Fibroblast of the aortic adventitia (primary cell): ENCODE measurements at places on chromosomes 1 and 21.

- DNase-seq: peak; percentile 42
Observed at GRCh38 chr1:31760471-31761470, 3.4 kb downstream of the ADGRB2 start.

- peak; percentile 50 for DNase-seq
Observed at GRCh38 chr1:43405219-43405875, 15.6 kb downstream of the SZT2 start.

- no peak for DNase-seq
Observed at GRCh38 chr1:48767975-48768510, 8.6 kb downstream of the BEND5 start.

GRCh38 chr1:60133000-60133673 lies 59.6 kb upstream of the C1orf87 start:
- DNase-seq: peak; percentile 94

DNA sequence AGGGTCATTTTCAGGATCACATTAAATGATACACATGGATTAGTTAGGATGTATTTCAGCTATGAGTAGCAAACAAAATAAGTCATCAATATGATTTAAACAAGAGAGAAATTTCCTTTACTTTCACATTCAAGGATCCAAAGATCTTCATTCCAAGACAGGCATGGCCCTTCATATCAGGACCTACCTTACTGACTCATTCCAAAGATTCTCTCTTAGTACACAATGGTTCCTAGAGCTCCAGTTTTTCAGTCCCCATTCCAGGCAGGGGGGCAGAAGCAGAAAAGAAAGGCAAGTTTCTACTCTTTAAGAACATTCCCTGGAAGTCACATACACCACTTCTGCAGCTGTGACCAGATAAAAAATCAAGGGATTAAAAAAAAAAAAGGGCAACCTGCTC lies 23.7 kb downstream of the RGS2 start:
- DNase-seq: peak; percentile 6

DNA sequence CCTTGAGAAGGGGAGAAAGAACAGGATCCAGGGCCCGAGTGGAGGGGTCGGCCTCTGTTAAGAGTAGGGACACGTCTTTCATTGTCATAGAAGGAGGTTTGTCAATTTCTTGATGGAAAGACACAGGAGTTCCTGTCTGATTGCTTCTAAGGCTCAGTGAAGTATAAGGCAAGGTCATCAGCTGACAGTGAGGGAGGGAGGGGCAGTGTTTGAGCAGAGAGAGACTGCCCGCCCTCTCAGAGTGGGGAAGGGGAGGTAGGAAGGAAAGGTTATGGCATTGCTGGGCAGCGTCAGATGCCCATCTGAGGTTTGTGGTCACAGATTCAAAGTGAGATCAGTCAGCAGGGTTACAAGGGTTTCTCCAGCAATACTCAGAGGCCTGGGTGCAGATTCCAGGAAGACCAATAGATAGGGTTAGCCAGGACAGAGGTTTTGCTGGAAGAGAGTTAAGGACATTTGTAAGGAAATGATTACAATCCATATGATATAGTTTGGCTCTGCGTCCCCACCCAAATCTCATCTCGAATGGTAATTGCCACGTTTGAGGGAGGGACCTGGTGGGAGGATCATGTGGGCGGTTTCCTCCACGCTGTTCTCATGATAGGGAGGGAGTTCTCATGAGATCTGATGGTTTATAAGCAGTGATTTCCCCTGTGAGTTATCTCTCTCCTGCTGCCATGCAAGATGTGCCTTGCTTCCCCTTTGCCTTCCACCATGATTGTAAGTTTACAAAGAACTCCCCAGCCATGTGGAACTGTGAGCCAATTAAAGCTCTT lies 127.2 kb upstream of the GJB5 start:
- no peak for DNase-seq

DNA sequence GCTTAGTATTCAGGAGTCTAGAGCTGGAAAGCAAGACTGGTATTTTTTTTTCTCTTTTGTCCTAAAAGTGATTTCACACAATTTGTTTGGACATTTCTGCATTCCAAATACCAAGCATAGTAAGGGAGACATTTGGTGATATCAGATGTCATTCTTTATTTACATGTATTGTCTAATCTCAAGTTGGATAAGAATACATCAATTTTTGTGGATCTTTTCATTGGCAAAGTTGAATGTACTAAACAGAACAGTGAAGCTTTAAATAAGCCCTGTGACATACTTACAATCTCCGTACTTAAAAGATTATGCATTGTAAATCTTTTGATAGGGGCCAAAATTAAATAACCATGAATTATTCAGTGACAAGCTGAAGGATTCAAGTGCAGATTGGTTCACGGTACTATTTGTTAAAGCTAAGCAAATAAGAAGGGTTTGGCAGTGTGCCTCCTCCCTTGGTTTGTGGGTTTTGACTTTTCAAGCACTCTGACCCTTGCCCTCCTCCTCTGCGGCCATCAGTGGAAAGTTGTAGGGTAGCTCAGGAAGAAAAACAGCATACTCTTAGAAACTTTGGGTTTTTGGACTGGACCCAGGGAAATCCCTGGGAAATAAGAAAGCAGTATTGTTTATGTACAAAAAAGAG lies 663.7 kb downstream of the ADGRL2 start:
- peak; percentile 53 for DNase-seq

DNA sequence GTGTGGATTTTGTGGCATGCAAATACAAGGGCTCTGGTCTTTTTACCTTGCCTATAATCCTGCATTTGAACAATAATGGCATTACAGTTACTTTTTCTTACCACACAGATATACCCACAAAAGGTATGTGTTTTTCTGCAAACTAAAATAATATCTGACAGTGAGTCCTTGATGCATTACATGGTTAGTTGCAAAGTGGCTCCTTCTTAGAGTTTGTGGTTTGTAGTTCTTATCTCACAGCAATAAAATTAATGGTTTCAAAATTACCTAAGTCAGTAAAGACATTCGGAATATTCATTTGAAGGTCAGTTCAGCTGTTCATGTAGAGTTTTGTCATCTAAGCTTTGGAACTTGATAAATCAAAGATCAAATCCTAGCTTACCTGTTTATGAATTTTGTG lies 43.5 kb downstream of the SNX7 start:
- no peak for DNase-seq
